ENCODE measurements at places on chromosomes 3 and 15.

- no peak for DNase-seq
Observed at GRCh38 chr3:190338717-190339116, 16.5 kb upstream of the CLDN1 start.

DNA sequence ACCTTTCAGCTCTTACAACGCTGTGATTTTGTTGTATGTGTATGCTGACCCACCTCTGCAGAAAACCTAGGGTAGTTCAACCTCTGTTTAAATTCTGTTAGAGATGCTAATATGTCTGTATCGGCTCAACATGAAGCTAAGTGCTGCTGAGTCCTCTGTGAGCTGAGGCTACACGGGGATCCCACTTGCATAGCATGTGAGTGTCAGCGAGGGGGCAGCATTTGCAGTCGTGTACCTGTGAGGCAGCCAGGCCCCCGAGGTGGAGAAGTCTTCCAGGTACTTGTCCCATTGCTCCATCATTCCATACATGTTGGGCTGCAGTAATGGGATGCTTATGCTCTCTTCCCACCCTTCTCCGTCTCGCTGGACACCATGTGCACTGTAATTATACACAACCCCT, 3.7 kb downstream of the MKRN2OS start:
- DNase-seq, result no peak

DNA sequence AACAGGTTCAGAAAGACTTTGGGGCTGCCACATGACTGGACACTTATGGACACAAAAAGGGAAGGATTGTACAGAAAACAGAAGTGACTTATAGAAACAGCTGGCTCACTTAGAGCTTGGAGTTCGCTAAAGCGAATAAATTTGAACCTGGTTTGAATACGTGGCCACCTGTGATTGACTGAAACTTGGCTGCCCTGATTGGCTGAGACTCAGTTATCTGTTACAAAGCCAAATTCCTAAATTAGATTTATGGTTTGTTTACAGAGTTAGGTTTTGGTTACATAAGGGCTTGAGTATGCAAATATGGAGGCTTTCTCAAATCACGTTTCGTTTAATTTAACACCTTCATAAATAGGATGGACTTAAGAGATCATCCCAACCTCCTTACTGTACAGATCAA, 270.2 kb downstream of the THSD4 start:
- no peak for DNase-seq

DNA sequence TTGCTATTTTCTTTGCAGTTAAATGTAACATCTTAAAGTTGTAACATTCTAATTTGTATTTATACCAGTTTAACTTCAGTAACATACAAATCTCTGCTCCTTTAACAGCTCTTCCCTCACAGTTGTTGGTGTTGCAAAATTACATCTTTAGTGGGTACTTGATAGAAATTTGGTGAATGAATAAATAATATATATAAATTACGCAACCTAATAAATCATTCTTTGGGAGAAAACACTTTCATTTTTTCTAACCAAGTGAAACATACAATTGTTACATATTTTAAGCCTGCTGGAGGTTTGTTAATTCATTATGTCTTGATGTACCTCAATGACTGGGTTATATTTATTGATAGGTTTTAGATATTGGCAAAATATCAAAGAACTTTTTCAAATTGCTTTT, 118.8 kb downstream of the PLD1 start:
- DNase-seq, result no peak

DNA sequence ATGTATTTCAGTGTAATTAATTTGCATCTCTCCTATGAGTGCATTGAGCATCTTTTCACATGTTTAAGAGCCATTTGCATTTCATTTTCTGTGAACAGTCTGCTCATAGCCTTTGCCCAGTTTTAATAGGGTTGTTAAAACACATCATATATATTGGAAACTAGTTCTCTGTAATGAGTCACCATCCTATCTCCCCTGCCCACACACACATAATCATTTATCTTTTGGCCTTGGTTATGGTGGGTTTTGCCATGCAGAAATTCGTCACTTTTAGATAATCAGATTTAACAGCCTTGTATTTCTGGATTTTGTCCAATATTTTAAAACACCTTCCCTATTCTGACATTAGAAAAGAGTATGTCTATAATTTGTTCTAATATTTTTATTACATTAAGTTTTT, 11.9 kb upstream of the CHRM5 start:
- no peak for DNase-seq
